ENCODE measurements at places on chromosomes 7 and 10.

DNA sequence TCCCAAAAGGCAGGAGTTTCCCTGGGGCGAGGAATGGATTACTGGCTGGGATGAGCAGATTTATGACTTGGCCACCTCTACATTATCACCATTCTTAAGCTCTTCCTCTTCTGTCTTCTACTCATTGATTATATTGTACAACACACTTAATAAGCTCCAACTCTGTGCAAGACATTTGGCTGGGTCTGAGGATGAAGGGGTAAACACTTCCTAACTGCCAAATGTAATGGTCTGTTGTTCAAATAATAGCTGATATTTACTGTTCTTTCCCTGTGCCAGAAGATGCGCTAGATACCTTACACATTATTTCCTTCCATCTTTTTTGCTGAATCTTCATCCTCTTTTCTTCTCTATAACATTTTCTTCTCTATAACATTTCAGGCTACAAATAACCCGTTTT lies 11.6 kb downstream of the OR6V1 start:
- DNase-seq, result no peak

GRCh38 chr7:146235195-146235594 lies 118.6 kb downstream of the CNTNAP2 start:
- no peak for DNase-seq

- no peak for DNase-seq
Observed at GRCh38 chr10:19367176-19367575, 318.6 kb downstream of the MALRD1 start.

- no peak for DNase-seq
Observed at GRCh38 chr10:124681091-124681490, 63.1 kb downstream of the FAM53B start.

GRCh38 chr7:47361746-47362215 lies 220.1 kb downstream of the TNS3 start:
- DNase-seq, result no peak

GRCh38 chr10:86770412-86770960 lies 14.1 kb downstream of the BMPR1A start:
- no peak for DNase-seq

DNA sequence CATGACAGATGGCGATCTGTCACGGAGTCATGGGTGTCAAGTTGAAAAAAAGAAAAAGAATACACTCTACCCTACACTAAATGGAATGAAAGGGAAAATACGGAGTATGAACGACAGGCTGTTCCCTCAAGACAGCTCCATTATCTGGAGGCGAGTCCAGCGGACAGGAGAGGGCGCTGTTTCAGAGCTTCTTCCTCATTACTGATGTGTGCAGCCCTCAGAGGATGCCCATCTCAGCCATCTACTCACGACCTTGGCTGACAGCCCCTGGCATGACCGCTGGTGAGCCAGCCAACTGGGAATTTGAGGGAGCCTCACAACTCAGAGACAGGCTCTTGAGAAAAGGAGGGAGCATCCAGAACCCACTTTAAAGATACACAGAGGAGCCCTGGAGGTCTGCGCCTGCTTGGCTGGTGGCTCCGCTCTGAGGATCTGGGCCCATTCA lies 49.6 kb upstream of the SMNDC1 start:
- DNase-seq, result peak; percentile 51

DNA sequence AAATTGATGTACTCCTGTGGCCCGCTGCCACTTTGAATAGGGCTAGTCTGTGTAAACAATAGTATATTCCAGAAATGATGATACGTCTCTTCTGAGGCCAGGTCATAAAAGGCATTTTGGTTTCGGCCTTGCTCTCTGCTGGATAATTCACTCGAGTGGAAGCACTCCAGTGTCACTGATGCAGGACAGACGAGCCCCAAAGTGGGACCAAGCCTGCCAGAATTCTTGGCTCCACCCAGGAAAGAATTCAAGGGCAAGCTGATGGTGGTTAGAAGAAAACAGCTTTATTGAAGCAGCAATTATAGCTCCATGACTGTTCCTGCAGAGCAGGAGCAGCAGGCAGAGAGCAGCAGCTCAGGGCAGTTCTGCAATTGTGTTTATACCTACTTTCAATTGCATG lies 717.6 kb downstream of the GRM8 start:
- no peak for DNase-seq

- no peak for DNase-seq
Observed at GRCh38 chr7:107304063-107304462, 135.3 kb downstream of the HBP1 start.

DNA sequence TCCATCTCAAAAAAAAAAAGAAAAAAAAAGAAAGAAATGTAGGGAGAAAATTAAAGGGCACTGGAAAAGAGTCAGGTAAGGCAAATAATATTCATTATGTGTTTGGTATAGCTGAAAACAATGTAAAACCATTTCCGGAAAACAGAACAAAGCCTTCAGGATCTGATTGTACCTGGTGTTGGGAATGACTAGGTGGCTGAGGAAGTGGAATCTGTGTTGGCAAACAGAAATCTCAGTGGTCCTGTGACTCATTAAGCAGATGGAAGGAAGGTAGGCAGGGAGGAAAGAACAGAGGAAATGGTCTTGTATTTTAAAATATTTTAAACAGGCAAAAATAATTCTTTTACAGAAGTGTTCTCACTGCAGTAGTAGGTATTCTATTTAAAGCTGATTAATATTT lies 55.7 kb upstream of the GATA3 start:
- DNase-seq, result no peak

DNA sequence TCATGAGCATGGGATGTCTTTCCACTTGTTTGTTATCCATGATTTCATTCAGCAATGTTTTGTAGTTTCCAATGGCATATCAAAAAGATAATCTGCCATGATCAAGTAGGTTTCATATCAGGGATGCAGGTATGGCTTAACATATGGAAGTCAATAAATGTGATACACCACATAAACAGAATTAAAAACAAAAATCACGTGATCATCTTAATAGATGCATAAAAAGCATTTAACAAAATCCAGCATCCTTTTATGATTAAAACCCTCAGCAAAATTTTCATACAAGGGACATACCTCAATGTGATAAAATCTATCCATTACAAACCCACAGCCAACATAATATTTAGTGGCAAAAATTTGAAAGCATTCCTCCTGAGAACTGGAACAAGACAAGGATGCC lies 90.3 kb downstream of the ZNF37A start:
- DNase-seq, result no peak

DNA sequence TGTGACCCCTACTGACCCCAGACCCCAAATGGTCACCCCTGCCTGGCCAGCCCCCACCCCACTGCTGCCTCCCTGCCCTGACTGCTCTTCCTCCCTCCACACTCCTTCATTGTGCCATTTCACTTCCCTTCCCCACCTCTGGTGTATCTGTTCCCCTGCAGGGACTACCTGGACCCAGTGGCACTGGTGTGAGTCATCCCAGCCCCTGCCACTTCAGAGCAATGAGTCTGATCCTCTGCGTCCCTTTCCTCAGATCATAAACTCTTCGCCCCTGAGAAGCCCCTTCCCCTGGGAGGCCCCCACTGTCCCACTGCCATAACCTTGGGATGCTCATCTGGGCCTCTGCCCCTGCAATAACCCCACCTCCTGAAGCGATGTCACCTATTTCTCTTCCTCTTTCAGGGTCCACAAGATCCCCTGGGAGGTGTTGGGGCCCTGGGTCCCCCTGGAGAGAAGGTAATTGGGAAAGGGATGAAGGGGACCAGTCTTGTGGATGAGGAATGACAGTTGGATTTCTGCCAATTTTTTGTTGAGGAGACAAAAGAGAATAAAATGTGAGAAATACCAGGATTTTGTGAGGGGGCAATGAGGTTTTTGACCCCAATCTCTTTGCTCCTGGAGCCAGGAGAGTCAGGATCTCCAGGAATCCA lies 19.1 kb upstream of the VOPP1 start:
- no peak for DNase-seq

DNA sequence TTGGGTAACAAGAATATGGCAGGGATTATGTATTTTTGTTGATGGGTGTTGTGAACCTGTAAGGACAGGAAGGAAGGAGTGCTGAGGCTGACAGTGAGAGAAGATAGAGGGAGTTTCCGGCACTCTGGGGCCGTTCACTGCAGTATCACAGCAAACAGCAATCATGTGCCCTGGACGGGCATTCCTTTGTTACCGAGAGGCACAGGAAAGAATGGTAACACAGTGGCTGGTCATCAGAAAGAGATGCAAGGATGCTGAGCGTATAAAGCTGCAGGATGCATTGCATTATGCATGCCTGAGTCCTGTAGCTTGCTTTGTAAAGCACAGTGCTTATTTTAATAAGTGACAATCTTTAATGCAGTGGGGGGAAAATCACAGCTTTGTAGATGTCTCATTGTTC lies 286.8 kb downstream of the RPS24 start:
- no peak for DNase-seq

DNA sequence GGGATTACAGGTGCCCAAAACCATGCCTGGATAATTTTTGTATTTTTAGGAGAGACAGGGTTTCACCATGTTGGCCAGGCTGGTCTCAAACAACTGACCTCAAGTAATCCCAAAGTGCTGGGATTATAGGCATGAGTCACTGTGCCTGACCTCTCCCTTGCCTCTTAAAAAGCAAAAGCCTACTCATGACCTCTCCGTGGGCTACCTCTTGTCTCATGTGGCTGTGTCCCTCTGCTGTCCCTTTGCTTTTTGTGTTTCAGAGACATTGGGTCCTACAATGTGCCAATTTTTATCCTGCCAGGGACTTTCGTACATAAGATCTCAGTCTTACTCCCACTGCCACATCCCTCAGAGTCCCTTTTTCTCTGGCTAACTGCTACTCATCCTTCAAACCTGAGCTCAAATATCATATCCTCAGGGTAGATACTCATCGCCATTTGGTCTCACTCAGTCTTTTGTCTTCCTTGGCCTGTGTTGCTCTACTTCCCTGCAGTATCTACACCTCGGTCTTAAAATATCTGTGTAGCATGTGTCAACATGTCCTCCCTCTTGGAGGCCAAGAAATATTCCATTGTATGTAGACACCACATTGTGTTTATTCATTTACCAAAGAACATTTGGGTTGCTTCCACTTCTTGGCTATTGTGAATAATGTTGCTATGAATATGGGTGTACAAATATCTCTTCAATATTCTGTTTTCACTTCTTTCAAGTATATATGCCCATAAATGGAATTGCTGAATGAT lies 465.0 kb upstream of the KLF6 start:
- no peak for DNase-seq

DNA sequence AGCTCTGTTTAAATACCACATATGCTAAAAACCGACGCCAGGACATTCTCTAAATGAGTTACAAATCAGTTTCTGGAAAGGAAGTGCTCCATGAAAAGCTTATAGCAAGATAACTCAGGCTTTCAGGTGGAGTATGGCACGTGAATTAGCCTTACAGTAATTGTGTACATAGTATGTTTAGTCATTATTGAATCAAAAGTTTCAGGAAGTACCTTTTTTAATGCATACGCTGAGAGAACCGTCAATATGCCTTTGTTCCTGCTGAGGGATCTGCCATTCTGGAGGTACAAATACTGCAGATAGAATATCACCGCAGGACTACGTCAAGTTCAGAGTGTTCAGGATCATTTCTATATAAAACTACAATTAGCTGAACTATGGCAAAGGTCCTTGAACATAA lies 45.7 kb downstream of the ANKMY2 start:
- DNase-seq, result no peak

DNA sequence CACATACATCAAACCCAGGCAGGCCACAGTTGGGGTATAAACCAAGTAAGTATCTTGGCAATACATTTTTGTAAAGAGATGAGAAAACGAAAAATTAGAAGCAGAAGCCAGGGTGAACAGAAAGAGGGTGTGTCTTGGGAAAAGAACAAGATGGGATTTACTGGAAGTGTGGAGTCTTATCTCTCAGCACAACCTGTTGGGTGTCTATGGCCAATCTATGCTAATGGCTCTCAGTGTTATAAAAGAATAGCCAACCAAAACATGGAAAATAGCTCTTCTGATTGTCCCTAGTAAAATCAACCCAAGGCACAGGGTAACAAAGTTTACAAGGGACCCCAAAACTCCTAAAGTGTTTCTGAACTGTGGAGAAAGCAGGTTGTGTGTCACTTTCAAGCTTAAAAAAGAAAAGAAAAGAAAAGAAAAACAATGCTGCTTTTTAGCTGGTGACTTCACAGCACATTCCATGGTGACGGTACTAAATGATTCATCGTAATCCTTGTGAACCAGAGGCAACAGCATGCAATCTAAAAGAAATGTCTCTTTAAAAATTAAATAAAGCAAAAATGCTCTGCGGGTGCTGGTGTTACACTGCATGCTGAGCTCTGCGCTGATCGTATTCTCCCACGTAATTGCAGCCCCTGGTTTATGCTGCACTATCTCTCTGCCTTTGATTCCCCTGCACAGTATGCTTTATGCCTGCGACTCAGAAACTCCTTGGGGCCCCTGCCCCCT lies 100.8 kb downstream of the C10orf90 start:
- no peak for DNase-seq

GRCh38 chr10:77501152-77501845 lies 136.3 kb downstream of the KCNMA1 start:
- no peak for DNase-seq

DNA sequence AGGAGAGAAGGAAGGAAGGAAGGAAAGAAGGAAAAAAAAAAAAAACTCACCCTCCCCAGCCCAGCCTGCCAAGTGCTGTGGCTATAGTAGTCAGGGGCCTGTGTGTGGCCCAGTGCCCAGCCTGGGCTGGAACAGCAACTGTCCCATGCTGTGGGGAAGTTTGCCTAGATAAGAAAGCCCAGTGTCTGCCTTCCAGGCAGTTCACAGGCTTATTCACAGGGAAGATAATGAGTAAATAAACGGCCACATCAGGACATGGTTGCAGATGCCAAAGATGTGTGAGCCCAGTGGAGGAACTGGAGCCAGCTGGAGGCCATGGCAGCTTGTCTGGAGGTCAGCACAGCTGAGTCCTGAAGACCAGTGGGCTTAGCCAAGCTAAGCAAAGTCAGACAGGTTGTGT lies 132.4 kb upstream of the FOXK1 start:
- DNase-seq, result no peak

DNA sequence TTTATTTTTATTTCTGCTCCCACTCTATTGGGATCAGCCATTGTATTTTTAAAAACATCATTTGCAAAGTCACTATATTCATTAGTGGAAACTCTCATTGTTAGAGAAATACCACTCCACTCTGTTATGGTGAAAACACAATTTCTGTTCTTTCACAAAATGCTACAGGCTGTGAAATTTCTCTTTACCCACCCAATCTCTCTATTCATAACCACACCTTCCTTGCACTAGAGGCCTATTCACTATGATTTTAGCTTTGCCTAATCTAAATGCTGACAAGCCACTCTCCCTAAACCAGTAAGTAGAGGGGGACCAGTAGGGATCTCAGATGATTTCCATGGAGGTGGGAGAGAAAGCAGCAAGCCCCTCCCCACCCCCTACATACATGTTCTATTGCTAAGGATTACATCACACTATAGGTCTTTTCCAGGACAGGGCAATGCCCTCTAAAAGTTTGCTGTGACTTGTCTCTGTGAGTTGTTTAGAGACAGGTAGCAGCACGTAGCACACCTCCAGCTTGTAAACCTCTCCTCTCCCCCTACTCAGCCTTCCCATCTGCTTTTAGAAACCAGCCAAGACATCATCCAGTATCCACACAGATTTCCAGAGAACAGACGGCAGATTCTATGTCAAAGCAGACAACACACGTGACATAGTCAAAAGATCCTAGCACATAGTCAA lies 58.3 kb upstream of the PPP1R3C start:
- DNase-seq, result no peak

Measured in stimulated activated CD8-positive, alpha-beta memory T cell treated with anti-CD3 and anti-CD28 coated beads, Interleukin-4, amount 100 ng/mL, for 4 hours (primary cell).